ENCODE measurements at places on chromosomes 11 and 22.

- H3K4me1 ChIP-seq = peaks cover 9% of the 10 kb centered on the region
- no peaks in the 10 kb centered on the region for H3K36me3 ChIP-seq
- H3K27ac ChIP-seq = no peak overlapping the region
- no peak overlapping the region for H3K4me3 ChIP-seq
- H3K27me3 ChIP-seq = peaks cover 5% of the 10 kb centered on the region
Measured at GRCh38 chr22:50114221-50115021, 24.6 kb downstream of the MOV10L1 start.

- H3K27ac ChIP-seq = no peak overlapping the region
- H3K27me3 ChIP-seq = peaks cover 3% of the 10 kb centered on the region
- DNase-seq = no peak
- H3K4me1 ChIP-seq = no peaks in the 10 kb centered on the region
- H3K4me3 ChIP-seq = no peak overlapping the region
Measured at GRCh38 chr11:114499756-114500155, 59.9 kb downstream of the NXPE1 start.

DNA sequence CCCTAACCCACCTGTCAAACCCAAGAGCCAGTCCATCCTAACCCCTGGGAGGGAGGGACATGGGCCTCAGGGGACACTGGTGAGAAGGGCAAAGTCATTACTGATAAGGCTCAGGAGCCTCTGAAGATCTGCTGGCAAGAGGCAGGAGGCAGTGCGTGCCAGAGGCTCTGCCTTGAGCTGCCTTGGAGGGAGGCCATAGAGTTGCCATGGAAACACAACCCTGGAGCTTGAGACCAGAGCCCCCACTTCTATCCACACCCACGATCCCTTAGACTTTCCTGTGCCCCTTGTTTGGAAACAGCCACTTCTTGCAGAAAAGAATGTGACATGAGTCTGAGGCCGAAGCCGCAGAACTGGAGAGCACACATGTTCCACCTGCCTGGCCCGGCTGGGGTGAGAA lies 89.7 kb upstream of the CSNK2A3 start:
- no peaks in the 10 kb centered on the region for H3K27me3 ChIP-seq
- peaks cover 3% of the 10 kb centered on the region for H3K4me1 ChIP-seq
- no peak for DNase-seq
- H3K27ac ChIP-seq = no peak overlapping the region
- no peak overlapping the region for H3K4me3 ChIP-seq

DNA sequence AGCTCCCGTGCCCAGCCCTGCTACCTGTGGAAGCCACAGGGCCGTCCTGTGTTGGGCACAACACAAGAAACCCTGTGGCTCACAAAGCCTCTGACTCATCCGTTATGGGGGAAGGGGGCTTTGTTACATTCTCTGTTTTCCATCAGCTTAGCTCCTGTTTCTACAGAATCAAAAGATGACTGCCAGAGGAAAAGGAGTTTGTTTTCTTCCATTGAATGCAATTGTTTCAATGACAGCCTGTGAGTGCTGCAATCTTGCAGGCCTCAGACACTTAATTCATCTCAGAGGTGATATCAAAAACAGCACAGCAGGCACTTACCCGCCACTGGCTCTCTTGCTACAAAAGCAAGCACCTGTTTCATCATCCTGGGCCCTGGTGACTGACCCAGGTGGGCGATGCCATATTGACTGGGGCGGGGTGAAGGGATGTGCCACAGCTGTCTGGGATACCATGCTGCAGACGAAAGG lies 194.3 kb downstream of the OPCML start:
- DNase-seq = no peak
- H3K4me3 ChIP-seq = no peak overlapping the region
- H3K36me3 ChIP-seq = no peaks in the 10 kb centered on the region
- H3K27ac ChIP-seq = no peak overlapping the region
- H3K27me3 ChIP-seq = no peaks in the 10 kb centered on the region

DNA sequence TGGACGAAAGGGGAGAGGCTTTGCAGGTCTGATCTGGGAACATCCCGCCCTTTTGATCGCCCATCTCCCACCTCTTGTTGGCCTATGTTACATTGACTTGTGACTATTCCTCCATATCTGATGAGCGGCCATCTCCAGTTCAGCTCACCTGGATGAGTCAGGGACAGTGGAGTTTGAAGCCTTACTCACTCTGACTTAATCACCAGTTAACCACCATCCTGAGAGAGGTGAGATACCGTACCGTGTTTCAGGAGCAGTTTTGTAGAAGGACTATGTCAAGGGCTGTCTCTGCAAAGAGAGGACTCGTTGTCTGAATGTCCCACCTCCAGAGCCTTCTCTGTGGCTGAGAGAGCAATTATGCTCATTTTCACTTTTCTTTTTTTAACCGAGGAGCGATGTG lies 771.7 kb downstream of the NTM start:
- no peaks in the 10 kb centered on the region for H3K27me3 ChIP-seq
- H3K4me3 ChIP-seq = no peak overlapping the region
- no peak overlapping the region for H3K27ac ChIP-seq
- H3K36me3 ChIP-seq = no peaks in the 10 kb centered on the region

- H3K36me3 ChIP-seq = no peaks in the 10 kb centered on the region
- no peak overlapping the region for H3K4me3 ChIP-seq
- no peak overlapping the region for H3K27ac ChIP-seq
- no peaks in the 10 kb centered on the region for H3K4me1 ChIP-seq
Measured at GRCh38 chr11:7208391-7208790, 43.3 kb upstream of the SYT9 start.

- no peaks in the 10 kb centered on the region for H3K4me1 ChIP-seq
- no peak overlapping the region for H3K4me3 ChIP-seq
- H3K27ac ChIP-seq = no peak overlapping the region
- H3K36me3 ChIP-seq = no peaks in the 10 kb centered on the region
- no peak for DNase-seq
- H3K27me3 ChIP-seq = peaks cover 6% of the 10 kb centered on the region
Measured at GRCh38 chr22:45472426-45472825, 30.3 kb upstream of the FBLN1 start.
